Activated naive CD8-positive, alpha-beta T cell treated with anti-CD3 and anti-CD28 coated beads, Interleukin-2, amount 50 U/mL, for 24 hours (primary cell): ENCODE measurements at places on chromosomes 7 and 10.

GRCh38 chr10:104581884-104582601 lies 59.0 kb upstream of the SORCS3 start:
- H3K36me3 ChIP-seq: peaks cover 2% of the 10 kb centered on the region
- DNase-seq: no peak
- H3K4me1 ChIP-seq: peaks cover 9% of the 10 kb centered on the region
- no peak overlapping the region for H3K4me3 ChIP-seq

DNA sequence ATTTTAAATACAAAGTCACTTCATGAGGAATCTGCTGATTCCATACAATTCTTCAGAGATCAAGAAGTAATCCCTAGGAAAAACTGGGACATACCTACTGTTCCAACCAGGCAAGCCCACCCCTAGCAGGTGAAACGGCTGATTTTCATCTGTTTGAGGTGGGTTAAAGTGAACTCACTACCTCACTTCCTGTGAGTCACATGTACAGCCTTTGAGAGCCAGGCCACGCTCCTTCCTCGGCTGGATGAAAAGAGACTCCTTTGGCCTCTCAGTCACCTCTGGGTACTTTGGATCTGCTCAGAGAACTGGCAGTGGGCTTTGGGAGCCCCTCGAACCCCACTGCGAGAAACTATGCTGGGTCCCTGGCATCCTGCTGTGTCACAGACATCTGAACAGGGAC lies 68.2 kb downstream of the CHST15 start:
- no peak for DNase-seq
- H3K27me3 ChIP-seq: no peaks in the 10 kb centered on the region
- no peak overlapping the region for H3K4me3 ChIP-seq

GRCh38 chr10:2682491-2682890 lies 384.9 kb upstream of the PFKP start:
- no peaks in the 10 kb centered on the region for H3K4me1 ChIP-seq
- no peak overlapping the region for H3K27ac ChIP-seq
- peaks cover 3% of the 10 kb centered on the region for H3K27me3 ChIP-seq

- DNase-seq: no peak
- H3K27ac ChIP-seq: no peak overlapping the region
- H3K36me3 ChIP-seq: no peaks in the 10 kb centered on the region
- no peaks in the 10 kb centered on the region for H3K27me3 ChIP-seq
- H3K4me3 ChIP-seq: no peak overlapping the region
Measured at GRCh38 chr10:44980309-44981171, 1.9 kb upstream of the DEPP1 start.

DNA sequence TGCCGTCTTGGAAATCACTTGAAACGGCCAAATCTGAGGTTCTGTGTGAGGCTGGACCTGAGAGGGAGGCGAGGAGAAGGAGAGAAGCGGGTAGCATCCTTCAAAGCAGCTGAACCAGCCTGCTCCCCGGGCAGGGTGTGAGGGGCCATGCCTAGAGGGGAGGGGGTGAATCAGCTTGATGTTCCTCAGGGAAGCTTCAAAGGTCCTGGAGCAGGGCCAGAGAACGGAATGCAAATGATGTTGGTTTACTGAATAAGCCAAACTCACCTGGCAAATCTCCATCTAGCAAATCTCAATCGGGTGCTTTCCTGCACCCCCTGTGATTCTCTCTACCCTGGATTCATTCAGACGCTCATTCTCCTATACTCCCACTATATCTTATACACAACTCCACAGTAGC lies 226.9 kb downstream of the WDR11 start:
- no peak overlapping the region for H3K4me3 ChIP-seq
- H3K27ac ChIP-seq: no peak overlapping the region
- DNase-seq: no peak
- no peaks in the 10 kb centered on the region for H3K27me3 ChIP-seq
- H3K4me1 ChIP-seq: no peaks in the 10 kb centered on the region
- H3K36me3 ChIP-seq: no peaks in the 10 kb centered on the region

DNA sequence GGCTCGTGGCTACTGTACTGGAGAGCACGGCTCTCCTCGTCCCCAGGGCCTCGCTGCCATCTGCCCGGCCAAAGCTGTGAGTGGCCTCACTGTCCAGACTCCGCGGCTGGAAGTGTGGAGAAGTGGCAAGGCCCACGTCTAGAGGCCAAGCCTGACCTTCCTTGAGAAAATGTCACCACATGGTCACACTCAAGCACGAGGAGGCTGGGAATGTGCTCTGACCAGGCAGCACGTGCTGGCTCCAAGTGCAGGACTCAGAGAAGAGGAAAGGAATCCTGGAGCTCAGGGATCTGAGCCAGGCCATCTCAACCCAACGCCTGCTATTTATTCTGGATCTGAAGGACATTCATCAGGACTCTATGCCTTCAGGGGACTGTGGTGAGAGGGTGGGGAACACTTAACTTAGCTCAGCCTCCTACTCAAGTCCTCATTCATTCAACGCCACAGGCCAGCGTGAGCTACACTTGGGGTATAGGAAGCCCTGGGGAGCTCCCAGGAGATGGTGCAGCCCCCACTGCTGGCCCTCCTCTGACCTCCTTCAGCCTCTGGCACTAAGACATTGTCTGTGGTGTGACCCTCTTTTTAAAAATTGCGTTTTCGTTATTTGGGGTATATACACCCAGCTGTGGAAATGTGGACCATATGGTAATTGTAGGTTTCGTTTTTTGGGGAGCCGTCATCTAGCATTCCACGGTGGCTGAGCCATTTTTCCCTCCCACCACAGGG lies 29.0 kb downstream of the EN2 start:
- peaks cover 42% of the 10 kb centered on the region for H3K27me3 ChIP-seq
- H3K27ac ChIP-seq: no peak overlapping the region
- H3K4me3 ChIP-seq: no peak overlapping the region
- peaks cover 3% of the 10 kb centered on the region for H3K36me3 ChIP-seq
- DNase-seq: no peak
- H3K4me1 ChIP-seq: peaks cover 22% of the 10 kb centered on the region

GRCh38 chr7:47453093-47454061 lies 128.5 kb downstream of the TNS3 start:
- H3K4me1 ChIP-seq: no peaks in the 10 kb centered on the region
- no peak overlapping the region for H3K27ac ChIP-seq
- no peak overlapping the region for H3K4me3 ChIP-seq
- no peaks in the 10 kb centered on the region for H3K36me3 ChIP-seq
- peaks cover 4% of the 10 kb centered on the region for H3K27me3 ChIP-seq
- DNase-seq: no peak

DNA sequence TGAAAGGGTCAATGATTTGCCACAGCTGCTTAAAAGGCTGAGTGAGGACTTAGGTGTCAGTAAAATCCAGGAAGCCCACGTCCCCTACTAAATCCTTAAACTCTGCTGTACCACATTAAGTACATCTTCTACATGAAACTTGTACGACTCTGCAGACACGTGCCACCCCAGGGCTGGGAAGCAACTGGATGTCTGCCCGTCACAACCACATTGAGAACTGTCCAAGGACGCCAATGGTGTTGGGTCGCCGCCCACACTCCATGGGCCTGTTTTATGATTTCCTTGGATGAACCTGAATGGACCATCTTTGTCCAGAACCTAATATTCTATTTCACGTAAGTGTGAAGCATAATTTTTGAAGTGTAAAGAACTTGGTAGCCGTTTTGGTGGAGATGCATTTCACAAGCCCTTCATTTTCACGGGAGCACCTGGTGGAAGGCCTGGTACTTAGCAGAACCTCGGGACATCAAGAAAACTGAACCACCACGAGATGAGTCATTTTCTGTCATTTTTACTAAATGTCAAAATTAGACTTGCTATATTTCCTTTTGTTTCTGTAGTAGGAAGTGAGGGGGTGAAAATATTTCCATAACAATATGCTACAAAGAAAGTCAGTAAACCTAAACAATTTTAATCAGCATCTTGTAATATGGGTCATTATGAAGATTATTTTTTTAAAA lies 134.9 kb downstream of the SFMBT2 start:
- H3K36me3 ChIP-seq: peaks cover 48% of the 10 kb centered on the region
- no peak for DNase-seq
- H3K4me3 ChIP-seq: no peak overlapping the region
- H3K4me1 ChIP-seq: peaks cover 64% of the 10 kb centered on the region
- H3K27ac ChIP-seq: peak overlapping the region; percentile 60

GRCh38 chr10:131655101-131655849 lies 245.5 kb upstream of the PPP2R2D start:
- DNase-seq: no peak
- H3K4me3 ChIP-seq: no peak overlapping the region
- peaks cover 1% of the 10 kb centered on the region for H3K4me1 ChIP-seq
- H3K36me3 ChIP-seq: no peaks in the 10 kb centered on the region

GRCh38 chr7:115707258-115708012 lies 323.1 kb downstream of the TFEC start:
- H3K4me1 ChIP-seq: no peaks in the 10 kb centered on the region
- no peak overlapping the region for H3K4me3 ChIP-seq
- no peak overlapping the region for H3K27ac ChIP-seq
- peak; percentile 1 for DNase-seq

DNA sequence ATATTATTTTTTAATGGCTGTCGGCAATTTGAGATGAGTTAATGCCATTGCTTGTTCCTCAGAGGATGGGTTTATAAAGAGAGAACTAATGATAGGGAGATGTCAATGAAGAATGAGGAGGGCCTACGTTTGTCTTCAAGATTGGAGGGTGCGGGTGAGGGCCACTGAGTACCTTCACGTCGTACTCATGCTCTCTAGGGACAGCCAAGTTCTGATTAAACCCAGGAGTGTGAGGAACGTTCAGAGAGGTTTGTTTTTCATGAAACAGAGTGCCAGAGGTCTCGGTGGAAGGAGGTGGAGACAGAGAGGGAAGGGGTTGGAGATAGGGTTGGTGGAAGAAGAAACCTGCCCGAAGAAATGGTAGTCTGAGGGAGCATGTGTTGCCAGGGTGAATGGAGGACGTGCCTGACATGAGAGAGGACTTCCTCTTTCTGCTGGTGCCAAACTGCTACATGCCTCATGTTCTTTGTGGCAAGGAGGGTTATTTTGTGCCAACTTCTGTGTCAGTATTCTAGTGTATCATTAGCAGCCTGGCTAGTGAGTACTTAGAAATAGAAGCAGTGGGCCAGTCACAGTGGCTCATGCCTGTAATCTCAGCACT lies 8.9 kb downstream of the DHTKD1 start:
- peak overlapping the region; percentile 17 for H3K27ac ChIP-seq
- H3K36me3 ChIP-seq: peaks cover 1% of the 10 kb centered on the region
- no peak for DNase-seq
- H3K27me3 ChIP-seq: no peaks in the 10 kb centered on the region
- no peak overlapping the region for H3K4me3 ChIP-seq

DNA sequence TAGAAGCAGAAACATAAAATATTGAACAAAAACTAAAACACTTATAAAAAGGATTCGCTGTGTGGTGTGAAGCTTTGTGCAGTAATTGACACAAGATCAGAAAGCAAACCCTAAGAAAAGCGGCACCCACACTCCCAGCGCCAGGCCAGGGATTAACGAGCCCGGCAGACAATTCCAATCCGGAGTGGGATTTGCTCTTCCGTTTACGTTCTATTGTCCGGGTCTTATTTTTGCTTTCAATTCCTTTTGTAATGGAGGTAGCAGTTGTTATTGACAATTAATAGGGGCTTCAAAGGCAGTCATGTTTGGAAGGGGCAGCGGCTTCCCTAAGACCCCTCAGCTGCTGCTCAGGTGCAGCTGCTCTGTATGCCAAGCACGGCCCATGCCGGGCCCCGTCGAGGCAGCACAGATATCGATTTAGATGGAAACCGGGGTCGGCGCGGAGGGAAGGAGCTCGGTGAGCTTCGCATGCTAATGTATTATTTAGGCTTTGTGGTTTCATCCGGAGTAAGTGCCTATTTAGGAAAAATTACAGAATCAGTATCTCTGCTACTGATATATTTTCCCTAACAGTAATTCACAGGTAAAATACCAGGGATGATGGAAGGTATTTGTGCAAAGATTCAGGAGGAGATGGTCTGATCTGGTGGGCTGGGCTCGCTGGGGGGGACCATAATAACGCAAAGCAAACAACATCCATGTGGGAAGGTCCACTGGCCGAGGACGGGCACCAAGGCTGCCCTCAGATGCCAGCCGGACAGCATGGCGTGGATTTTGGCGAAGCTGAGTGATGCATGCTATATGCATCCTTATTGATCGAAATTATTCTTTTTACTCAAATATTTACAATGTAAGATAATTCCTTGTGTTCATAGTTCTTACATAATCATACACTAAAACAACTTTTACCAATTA lies 561.7 kb downstream of the PTPRN2 start:
- no peak for DNase-seq
- no peaks in the 10 kb centered on the region for H3K4me1 ChIP-seq
- no peaks in the 10 kb centered on the region for H3K27me3 ChIP-seq

GRCh38 chr10:132687893-132688579 lies 97.9 kb downstream of the NKX6-2 start:
- DNase-seq: no peak
- H3K4me3 ChIP-seq: no peak overlapping the region
- H3K4me1 ChIP-seq: peaks cover 24% of the 10 kb centered on the region
- H3K27me3 ChIP-seq: no peaks in the 10 kb centered on the region
- H3K27ac ChIP-seq: no peak overlapping the region

DNA sequence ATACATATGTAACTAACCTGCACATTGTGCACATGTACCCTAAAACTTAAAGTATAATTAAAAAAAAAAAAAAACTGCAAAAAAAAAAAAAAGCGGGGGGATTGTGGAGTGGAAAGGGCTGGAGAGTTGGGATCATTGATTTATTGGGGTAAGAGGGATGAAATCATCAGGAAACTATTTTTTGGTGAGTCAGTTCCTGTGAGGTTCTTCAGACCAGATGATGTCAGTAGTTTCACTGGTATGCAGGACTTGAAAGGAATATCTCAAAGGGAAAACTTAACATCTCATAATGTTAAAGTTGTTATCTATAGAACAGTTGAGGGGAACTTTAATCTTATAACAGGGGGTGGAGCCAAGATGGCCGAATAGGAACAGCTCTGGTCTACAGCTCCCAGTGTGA lies 32.6 kb upstream of the TECTB start:
- H3K36me3 ChIP-seq: peaks cover 2% of the 10 kb centered on the region
- H3K4me1 ChIP-seq: no peaks in the 10 kb centered on the region
- peaks cover 4% of the 10 kb centered on the region for H3K27me3 ChIP-seq
- no peak overlapping the region for H3K4me3 ChIP-seq
- DNase-seq: no peak

DNA sequence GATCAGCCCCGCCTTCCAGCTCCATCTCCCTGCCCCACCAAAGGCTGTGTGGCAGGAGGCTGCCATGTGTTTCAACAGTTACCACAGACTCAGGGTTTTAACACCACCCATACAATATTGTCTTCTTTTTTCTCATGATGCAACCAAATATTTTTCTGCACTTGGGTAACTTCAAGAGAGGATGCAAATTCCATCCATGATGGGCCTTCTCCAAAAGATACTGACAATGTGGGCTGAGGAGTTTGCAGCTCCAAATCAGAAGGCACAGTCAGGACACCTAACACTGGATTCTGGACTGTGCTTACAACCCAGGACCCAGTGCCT lies 347.9 kb downstream of the GRID1 start:
- H3K4me1 ChIP-seq: peaks cover 6% of the 10 kb centered on the region
- no peak overlapping the region for H3K27ac ChIP-seq
- H3K36me3 ChIP-seq: no peaks in the 10 kb centered on the region

DNA sequence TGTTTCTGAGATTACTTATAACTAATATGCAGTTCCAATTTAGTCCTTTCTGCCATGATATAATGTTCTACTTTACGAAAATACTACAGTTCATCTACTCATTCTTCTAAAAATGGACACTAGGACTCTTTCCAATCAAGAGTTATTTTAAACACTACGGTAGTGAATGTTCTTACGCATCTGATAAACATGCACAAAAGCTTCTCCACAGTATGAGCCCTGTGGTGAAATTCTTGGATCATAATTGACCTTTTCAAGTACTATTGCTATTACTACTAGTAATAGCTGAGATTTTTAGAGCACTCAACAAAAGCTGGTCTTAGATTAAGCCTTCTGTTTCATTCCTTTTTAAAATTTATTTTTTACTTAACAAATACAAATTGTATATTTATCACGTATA lies 106.4 kb downstream of the CH25H start:
- no peaks in the 10 kb centered on the region for H3K27me3 ChIP-seq
- H3K4me1 ChIP-seq: peaks cover 11% of the 10 kb centered on the region
- no peak overlapping the region for H3K27ac ChIP-seq
- no peak overlapping the region for H3K4me3 ChIP-seq
